Activated naive CD8-positive, alpha-beta T cell treated with anti-CD3 and anti-CD28 coated beads, Interleukin-2, amount 10 ng/mL, durations not matched to agents 7 days and 5 days (primary cell): ENCODE measurements at places on chromosomes 16 and 17. TPM values are rescaled to one million over a fixed set of nuclear protein-coding genes. Genes with fewer than 3 reads are reported as not detected.

GRCh38 chr16:73921295-73921694 is 375.3 kb upstream of the PSMD7 start:
- no peak for DNase-seq

DNA sequence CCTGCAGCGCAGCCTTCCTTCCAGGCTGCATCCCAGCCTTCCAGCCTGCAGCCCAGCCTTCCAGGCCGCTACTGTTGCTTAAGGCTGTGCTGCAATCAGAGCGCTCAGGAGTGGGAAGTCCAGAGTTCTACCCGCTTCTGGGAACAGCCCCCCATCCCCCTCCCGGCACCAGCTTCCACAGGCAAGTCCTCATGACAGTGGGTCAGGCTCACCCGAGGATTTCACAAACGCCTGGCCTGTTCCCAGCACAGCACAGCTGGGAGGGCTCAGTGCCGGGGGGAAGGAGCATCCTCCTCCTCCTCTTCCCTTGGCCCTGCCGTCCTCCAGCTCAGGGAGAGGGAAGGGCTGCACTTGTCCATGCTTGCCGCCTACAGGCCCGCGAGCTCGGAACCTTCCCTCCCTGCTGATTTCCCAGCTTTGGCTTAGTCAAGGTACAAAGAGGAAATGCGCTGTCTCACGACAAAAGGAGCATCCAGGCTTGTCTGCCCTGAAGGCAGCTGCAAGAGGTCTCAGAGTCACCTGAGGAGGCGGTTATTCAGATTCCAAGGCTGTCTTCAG is 8.3 kb downstream of the SOCS3 start:
- no peak for DNase-seq

GRCh38 chr17:17401271-17401781 is 75.5 kb upstream of the MED9 start:
- DNase-seq, result no peak

GRCh38 chr16:19991614-19992013 is 82.1 kb downstream of the GPR139 start:
- DNase-seq, result no peak

DNA sequence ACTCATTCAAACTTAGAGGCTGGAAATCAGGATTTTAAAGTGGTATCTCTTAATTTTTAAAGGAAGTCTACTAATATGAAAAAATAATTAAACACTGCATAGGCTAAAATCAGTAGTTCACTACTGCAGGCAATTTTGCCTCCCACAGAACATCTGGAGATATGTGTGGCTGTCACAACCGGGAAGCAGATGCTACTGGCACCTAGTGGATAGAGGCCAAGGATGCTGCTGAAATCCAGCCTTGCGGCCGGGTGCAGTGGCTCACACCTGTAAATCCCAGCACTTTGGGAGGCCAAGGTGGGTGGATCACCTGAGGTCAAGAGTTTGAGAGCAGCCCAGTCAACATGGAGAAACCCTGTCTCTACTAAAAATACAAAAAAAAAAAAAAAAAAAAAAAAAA is 473.9 kb downstream of the XYLT1 start:
- no peak for DNase-seq

DNA sequence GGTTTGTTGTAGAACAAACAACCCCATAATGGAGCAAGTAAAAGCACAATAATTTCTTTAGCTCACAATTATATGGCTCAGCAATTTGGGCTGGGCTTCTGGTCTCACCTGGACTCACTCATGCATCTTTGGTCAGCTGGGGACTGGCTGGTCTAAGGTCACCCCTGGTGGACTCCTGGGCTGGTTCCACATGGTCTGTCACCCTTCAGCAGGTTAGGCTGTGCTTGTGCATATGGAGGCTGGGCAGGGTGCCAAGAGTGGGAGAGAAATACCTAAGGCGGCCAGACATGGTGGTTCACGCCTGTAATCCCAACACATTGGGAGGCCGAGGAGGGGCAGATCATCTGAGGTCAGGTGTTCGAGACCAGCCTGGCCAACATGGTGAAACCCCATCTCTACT is 27.0 kb upstream of the SMURF2 start:
- no peak for DNase-seq

DNA sequence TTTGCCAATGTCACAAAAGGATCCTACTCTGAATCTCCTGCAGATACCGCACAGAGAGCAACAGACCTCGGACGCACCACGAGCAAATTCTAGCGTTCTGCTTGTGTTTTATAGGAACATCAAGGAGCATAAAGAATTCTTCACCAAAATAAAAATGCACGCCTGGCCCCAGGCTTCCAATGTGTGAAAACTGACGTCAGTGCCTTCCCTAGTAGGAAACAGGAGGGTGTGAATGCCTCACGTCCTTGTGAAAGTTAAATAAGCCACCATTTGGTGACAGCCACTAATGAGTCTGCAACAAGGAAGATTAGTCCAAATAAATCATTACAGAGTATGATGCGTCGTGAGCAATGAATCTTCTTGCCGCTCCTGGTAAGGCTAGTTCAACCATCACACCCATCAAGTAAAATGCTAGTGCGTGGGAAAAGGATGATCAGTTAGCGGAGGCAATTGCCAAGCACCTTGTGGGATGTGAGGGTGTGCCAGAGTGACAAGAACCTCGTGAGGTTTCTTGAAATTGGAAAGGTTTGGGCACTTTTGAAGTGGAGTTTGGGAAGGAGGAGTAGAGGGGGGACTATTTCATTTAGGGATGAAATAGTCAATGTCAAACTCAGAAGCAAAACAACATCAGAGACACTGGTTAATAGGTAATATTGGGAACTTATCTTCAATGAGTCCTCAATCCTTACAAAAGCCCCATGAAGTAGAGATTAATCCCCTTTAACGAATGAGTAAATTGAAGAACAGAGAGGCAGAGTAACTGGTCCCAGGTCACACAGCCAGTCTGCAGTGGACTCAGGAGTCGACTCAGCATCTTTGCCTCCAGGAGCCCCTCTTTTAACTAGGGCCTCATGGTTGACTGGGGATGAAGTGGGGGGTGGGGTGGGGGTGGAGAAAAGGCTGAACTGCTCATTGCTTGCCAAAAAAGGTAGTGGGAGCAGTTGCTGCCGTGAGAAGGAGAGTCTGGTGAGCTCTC is 238.8 kb downstream of the SLC39A11 start:
- no peak for DNase-seq

DNA sequence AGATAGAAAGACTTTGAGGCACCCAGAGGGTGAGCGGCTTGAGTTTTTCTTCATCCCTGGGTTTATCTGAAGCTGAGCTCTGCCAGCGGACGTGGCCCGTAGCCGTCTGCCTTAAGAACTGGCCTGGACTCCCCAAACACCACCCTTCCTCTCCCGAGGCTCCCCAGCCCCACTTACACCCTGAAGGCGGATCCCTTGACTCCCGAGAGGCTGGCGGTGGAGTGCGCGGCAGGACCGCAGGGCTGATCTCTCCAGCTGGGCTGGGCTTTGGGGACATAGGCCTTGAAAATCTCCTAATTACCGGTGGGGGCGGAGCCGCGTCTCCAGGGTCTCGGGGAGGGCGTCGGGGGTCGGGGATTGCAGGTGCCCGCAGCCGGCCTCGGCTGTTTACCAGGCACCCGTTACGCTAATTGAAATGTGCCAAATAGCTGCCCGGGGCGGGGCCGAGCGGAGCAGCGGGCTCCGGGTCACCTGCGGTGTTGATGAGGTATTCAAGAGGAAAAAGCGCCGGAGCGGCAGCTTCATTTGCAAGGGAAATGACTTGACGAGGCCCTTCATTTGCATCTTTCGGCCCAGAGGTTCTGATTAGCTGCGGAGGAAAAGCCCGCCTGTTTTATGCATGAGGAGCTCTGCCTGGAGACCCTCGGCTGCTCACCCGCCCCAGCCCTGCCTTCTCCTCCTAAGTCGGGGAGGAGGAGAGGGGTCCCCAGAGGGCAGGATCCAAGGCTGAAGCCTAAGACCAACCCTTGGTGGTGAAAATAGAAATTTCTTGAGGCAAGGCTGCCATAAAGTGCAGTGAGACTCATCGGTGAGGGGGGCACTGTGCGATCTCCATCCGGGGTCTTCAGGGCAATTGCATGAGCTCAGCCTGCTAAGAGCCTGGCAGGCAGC is 100.7 kb downstream of the MGAT5B start:
- DNase-seq, result peak; percentile 59

DNA sequence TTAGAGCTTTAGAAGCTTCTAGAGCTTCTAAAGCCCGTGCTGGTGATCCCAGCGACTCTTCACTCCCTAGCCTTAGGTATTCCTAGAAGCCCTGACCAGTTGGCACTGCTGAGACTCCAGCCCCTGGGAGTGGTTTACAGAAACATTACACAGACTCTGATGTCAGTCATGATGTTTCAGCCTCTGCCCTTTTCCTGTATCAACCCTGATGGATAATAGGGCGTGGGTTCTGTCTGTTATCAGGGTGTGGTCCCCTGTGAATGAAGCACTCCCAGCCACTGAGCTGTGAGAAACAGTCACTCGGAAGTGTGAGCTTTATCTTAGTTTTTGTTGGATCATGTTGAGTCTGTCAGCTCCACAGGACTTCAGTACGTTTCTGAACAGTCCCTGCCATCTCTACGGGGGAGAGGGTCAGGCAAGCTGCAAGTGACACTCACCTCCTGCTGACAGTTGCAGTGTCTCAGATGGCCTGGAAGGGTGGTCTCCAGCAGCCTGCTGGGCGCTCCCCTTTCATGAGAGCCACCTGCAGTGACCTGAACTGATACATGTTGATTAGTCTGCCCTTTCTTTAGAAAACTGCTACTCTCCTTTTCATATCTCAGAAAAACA is 12.8 kb downstream of the GOSR2 start:
- no peak for DNase-seq

DNA sequence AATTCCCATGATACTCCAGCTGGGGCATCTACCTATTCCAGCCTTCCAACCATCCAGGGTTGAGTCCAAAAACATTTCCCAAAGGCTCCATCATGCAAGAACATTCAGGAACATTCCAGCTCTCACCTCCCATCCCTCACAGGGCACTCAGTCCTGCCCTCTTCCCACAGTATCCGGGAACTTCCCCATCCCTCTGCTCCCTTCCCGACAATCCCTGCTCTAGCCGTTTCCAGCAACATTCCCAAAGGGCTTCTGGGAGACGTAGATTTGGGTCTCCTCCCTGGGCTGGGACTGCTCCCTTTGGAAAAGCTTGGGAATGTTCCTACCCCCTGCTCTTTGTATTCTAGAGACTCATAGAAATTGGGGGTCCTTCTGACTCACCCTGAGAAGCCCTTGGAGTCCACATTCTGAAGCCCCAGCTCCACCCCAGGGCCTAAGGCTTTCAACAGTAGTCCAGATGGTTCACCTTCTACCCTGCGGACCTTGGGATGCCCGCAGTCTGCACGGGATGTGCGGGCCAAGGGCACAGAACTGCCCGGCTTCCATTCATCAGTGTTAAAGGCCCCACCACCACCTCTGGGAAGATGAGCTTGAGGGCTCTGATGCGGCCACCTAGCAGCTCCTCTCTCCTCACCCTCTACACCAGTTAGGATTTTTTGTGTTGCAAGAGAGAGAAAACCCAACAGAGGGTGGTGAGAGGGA is 25.4 kb downstream of the NGFR start:
- no peak for DNase-seq

- DNase-seq, result no peak
Measured at GRCh38 chr17:58165981-58166380, 801 bp upstream of the OR4D2 start.

The EVPLL gene
- not detected for total RNA-seq

The ABCC3 gene
- total RNA-seq, result 0.77 TPM
